ENCODE measurements at places on chromosomes 5 and 9.

GRCh38 chr9:26058111-26058895, 380.1 kb upstream of the TUSC1 start:
- DNase-seq, result no peak

DNA sequence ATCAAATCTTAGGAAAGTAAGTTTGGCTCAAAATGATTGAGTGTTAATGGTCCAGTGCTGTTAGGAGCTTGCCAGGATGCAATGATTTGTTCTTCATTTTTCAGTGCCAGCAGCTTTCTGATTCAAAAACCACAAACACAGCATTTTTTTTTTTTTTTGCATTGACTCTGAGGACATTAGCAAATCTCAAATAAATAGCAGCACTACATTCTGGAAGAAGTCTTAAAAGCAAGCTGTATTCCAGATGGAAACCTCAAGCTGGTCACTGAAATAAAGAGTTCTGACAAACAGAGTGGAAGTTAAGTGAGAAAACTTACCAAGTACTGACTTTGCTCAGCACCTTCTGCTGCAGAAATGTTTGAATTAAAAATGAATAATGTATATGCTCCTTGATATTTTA, 1653.1 kb upstream of the CDH9 start:
- DNase-seq, result no peak

- no peak for DNase-seq
These were observed 137.1 kb upstream of the TMEM161B start for GRCh38 chr5:88405783-88406182.

GRCh38 chr9:26983340-26983739, 22.1 kb downstream of the LRRC19 start:
- no peak for DNase-seq

DNA sequence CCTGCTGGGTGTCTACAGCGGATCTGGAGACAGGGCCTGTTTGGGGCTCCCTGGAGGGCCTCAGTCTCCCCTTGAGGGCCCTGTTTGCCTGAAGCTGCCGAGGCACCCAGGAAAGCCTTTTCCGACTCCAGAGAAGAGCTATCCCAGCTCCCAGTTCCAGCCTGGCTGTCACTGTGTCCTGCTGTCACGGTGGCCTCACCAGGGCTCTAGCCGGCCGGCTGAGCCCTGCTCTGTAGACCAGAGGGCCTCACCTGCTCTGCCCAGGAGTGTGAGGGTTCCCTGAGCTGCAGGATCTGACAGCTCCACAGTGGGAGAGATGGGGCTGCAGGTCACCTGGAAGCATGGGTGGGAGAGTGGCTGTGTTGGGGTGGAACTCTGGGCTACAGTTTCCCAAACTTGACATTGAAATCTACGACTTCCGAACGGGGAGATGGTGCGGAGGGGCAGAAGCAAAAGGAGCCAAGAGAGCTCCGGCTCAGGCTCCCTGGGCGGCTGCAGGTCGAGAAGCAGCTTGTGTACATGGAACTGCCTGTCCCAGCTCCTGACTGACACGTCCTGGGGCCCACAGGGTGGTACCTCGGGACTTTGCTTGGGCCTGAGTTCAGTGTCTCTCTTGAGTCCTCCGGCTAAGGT, 94.9 kb downstream of the CACNA1B start:
- no peak for DNase-seq

- DNase-seq, result no peak
These were observed 29.9 kb downstream of the HACD4 start for GRCh38 chr9:21001581-21001980.

All from suprapubic skin (tissue), 4 donors.